Activated CD8-positive, alpha-beta memory T cell treated with anti-CD3 and anti-CD28 coated beads for 4 hours (primary cell): ENCODE measurements at places on chromosomes 12 and 14.
A peak's percentile ranks its signal among the peaks of the same experiment; 100 is the strongest.

GRCh38 chr14:81727218-81727617, 193.6 kb upstream of the SEL1L start:
- no peak for DNase-seq

- DNase-seq, result no peak
Measured at GRCh38 chr14:29868000-29868399, 59.6 kb downstream of the PRKD1 start.

DNA sequence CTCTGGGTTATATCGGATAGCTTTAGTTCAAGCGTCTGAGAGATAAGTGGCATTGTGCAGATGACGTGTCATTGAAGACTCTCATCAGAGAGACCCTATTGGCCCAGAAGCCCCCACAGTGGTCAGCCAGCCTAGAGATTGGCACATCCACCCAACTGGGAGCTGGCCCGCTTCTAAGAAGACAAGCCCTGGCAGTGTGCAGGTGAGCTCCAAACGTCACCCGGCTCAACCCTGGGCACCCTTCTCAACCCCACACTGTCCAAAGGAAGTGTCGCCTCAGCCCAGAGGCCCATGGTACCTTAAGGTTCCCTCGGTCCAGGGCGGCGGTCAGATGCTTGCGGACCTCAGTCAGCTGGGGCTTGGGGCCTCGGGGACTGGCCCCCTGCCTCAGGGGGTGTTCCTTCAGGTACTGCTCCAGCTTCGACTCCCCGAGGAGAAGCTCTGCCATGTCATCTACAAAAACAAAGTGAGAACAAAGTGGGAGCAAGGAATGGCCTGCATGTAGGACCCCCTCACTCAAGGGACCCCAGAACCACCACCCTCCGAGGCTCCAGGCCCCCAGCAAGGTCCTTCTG, 30.3 kb downstream of the TTC7B start:
- DNase-seq, result no peak

GRCh38 chr12:100461330-100461973, 12.2 kb upstream of the NR1H4 start:
- no peak for DNase-seq

DNA sequence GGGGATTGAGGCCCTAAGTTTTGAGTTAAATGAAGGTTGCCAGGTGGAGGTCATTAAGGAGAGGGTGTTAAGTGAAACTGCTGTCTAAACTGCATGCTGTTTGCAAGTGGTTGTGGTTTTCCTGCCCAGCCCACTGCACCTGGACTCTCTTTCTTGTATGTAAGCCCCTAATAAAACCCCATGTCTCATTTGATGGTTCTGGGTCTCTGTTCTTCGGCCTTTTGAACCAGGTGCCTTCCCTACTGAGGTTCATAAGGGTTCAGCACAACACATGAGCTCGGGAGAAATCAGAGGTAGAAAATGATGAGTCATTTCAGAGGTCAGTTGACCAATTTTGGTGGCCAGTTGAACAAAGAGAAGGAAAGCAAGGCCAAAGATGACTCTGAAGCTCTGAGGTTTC, 382.5 kb downstream of the RPS29 start:
- DNase-seq, result no peak

DNA sequence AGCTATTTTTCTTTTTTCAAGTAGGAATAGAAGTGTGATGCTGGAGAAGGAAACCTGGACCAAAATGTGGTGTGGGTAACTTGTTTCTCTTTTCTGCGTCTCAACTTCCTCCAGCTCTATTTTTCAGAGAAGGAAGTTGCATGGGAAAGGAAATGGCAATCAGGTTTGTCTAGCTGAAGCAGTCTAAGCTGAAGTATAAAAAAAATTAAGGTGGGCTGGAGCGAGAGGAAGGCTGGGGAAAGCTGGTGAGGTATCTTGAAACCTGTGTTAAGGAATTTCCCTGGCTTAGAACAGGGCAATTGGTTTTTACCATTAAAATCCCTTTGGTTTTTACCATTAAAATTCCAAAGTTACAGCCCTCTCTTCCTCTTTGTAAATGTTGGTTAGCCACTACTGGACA, 34.2 kb upstream of the NINJ2 start:
- no peak for DNase-seq

- DNase-seq, result no peak
Measured at GRCh38 chr12:96208801-96209549, 14.8 kb downstream of the ELK3 start.

- no peak for DNase-seq
Measured at GRCh38 chr12:83801972-83802371, 1110.6 kb downstream of the SLC6A15 start.

DNA sequence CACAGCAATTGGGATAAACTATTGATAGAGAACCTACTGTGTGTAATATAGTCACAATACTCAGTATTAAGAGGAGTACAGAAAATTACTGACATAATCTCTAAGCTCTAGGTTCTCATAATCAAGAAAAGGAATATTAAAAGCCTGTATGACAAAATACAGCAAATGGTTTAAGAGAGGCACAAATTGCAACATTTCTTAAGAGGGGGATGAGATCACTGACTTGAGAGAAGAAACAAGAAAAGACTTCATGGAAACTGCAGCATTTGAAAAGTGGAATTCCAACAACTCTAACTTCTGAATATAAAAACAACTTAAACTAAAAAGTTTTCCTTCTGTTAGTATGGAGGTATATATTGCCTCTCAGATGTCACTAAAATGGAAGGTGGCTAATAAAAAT, 89.7 kb downstream of the NUMB start:
- DNase-seq, result no peak

DNA sequence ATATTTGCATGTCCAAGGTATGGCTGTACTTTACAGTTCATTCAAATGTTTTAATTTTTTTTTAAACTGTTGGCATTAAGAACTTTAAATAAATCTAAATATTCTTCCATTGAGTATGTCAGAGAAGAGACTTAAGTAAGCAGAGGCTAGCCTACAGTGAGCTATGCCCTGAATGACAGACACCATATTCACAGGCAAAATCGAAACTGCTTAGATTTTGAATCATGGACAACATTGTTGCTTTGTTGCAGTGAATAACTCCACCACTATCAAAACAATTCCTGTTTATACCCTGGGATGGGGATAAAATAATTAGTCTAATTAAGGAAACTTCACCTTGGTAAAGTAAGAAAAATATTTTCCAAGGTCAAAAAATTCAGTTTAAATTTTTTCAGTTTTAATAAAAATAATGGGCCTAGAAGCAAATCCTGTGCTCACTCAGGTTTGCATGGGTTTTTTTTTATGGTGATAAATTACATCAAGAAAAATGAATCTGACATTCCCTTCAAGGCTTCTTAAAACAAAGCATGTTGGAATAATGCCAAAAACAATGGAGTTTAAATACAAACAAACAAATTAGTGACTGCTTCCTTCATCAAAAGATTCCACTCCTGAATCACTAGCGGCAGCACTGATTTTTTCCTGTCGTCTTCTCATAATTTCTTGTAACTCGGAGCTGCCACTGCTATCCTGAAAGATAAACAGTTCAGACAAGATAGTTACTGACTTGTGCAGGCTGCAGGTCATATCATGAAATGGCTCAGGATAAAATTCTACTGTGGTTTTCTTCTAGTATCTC, 168.2 kb downstream of the EPS8 start:
- DNase-seq, result no peak

DNA sequence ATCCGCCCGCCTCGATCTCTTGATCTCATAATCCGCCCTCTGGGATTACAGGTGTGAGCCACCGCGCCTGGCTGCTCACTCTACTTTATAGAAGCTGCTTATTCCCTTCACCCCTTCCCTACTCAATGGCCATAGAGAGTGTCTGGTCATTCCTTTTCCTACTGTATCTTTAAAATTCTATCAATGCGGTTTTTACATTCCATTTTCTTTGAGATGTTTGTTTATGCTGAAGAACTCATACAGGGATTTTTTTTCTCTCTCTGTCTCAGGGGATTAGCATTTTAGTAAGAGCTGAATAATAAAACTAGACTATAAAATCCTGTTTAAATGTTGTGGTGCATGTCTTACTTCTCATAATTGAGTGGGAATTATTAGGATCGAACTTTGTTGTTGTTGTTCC, 218.6 kb upstream of the FOXN3 start:
- no peak for DNase-seq

DNA sequence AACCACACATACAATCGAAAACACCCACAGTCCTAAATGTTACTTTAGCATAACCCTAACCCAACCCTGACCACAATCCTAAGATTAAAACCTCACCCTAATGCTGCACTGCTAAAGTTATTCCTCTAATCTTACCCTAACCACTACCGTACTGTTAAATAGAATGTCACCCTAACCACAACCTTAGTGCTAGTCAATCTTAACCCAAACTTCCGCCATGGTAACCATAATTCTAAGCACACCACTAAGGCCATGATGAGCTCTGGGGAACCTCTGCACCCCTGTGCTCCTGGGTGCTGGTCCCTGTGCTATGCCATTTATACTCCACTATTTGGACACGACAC, 38.0 kb downstream of the LTBP2 start:
- no peak for DNase-seq

DNA sequence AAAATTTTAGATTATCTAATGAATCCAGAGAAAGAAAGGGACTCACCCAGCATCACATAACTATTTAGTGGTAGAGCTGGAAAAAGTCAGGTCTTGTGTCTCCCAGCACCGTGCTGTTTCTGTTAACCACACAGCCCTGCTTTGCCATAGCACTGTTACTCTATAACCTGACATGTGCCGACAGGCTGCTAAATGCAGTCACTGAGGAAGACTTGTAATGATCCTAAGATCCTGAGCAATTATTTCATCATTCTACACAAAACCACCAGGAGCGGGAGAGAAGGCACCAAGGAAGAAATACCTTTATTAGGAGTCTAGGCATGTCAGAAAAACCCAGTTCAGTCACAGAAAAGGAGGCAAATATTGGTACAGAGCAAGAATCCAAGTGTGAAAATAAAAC, 3.1 kb upstream of the NOXRED1 start:
- no peak for DNase-seq

DNA sequence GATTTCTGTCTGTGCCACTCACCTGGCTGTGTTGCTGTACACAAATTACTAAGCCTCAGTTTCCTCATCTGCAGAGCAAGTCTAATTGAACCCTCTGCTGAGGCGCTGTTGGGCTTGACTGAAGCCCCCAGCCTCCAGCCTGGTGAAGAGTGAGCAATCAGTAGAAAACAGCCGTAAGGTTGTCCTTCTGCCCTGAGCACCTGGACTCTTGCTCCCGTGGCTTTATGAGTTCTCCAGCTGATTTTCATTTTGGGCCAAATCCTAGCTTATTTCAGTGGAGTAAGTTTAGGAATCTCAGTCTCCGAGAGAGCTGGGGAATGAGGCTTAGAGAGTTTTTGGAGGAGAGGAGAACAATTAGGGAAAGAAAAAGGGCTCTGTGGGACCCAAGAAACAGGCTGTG, 133.9 kb upstream of the EVL start:
- no peak for DNase-seq

DNA sequence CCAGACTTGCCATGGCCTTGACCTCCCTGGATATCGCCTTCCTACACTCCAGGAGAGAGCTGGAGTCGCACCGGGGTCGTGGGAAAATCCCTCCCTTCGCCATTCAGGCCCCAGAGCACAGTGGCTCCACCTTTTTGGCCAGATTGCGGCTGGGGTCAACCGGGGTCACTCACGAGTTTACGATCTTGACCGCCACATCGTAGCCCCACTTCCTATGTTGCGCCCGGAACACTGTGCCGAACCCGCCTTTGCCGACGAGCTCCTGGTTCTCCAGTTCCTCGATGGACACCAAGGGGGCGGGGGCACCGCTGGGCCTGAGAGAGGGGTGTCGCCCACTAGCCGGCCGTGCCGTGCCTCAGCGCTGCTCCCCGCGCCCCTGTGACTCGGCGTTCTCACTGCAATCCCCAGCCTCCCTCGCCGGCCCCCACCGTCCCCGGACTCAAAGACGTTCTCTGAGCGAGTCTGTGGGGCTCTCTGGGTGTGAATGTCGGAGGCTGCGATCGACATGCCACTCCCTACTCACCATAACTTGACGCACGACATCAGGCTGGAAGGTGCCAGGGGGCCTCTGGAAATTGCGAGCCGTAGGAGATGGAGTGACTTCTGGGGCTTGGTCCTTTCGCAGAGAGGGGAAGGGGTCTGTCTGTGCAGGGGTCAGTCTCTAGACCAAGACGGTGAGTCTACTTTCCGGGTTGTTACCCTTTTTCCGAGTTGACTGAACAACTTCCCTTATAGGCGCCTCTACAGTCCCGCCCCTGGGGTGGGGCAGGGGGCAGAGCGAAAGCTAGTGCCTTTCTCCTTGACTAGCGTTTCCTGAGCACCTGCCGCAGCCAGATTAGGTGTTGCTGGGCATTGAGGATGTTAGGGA, at the start of gene RIPK3:
TSS of gene RIPK3 (minus strand) at position 708 of the 868 bp plus-strand sequence. CDS start at position 543, 165 bp downstream.
- peak; percentile 38 for DNase-seq

DNA sequence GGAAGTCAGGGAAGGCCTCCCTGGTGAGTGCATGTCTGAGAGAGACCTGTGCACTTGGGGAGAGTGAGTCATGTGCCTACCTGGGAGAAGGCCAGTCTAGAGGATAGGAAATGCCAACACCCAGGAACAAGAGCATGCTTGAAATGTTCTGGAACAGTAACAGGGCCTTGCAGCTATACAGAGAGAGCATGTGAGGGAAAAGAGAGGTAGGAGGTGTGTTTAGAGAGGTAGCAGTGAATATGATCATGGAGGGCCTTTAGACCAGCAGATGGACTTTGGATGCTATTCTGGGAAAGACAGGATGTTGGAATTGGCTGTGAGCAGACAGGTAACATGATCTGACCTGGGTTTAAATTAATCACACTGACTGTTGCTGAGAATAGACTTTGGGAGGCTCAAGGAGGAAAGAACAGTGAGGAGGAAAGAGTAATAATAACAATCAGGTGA, 1143.6 kb downstream of the FLRT2 start:
- no peak for DNase-seq

DNA sequence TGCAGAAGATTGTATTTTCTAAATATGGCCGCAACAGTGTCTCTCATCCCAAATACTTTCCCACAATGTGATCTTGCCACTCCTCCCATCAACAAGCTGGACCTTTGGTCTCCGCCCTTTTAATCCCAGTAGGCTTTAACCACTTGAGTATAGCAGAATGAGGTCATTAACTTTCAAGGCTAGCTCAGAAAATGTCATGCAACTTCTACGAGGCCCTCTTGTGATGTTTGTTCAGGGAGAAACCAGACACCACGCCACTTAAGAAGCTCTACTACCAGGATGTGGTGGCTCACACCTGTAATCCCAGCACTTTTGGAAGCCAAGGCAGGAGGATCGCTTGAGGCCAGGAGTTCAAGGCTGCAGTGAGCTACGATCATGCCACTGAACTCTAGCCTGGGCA, 20.1 kb upstream of the OR6J1 start:
- DNase-seq, result no peak

GRCh38 chr12:8057839-8058238, 8.3 kb downstream of the C3AR1 start:
- no peak for DNase-seq
